AG04449 (cell line): ENCODE measurements at places on chromosomes 4 and X.

DNA sequence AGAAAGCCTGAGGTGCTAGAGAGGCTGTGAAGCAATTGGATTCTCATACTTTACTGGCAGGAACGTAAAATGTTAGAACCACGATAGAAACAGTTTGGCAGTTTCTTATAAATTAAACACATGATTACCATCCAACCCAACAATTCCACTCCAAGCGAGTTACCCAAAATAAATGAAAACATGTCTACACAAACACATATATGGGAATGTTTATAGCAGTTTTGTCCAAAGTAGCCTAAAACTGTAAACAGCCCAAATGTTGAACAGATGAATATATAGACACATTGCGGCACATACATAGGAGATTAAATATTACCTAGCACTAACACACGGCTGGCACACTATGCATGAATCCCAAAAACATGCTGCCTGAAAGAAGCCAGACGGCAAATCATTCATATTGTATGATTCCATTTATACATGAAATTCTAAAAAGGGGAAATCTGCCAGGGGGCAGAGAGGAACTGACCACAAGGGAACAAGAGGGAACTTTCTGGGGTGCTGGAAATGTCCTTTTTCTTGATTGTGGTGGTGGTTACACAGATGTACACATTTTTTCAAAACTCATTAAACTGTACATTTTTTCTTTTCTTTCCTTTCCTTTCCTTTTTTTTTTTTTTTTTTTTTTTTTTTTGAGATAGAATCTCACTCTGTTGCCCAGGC is 50.4 kb upstream of the SLC25A4 start:
- no peak for DNase-seq

GRCh38 chr4:24229978-24230377 is 340.1 kb upstream of the PPARGC1A start:
- no peak for DNase-seq

GRCh38 chr4:119785963-119786362 is 157.4 kb upstream of the PDE5A start:
- DNase-seq: no peak

GRCh38 chrX:11908371-11908770 is 150.3 kb downstream of the MSL3 start:
- no peak for DNase-seq

DNA sequence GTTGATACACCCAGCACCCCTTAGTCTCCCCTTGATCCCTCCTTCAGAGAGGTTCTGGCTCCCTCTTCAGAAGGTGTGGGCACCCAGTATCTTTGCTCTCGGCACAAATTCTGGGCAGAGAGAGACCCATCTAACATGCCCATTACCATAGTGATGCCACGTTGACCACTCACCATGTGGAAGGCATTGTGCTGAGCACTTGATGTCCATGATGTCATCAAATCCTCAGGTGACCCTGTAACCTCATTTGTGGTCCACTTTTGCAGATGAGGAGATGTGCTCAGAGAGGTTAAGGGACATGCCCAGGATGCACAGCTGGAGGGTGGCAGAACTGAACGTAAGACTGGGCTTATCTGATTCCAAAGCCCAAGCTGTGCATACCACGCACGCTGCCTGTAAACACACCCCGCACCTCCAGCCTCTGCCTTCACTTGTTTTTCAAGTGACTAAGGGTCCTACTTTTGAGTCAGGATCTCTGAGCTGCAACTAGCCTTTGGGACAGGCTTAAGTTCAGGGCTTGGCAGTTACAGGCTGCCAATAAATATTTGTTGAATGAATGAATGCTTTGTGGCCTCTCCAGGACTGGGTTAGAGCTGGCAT is 55.2 kb downstream of the HTRA3 start:
- DNase-seq: no peak

DNA sequence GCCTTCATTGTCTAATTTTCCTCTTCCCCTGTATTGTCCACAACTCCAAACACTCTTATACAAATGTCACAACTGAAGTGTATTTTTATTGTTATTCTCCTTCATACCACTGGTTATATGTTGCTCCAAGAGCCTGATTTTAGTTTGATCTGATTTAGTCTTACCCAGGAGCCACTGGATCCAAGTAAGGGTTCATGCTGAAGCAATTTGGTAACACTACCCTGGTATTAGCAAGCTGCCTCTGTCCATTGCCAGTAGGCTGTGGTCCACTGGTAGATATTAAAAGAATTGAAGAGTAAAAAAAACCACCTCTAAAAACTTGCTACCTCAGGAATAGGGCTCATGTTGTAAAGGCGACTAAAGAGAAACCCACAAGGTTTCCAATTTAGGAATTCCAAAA is 41.2 kb downstream of the AMOT start:
- no peak for DNase-seq

DNA sequence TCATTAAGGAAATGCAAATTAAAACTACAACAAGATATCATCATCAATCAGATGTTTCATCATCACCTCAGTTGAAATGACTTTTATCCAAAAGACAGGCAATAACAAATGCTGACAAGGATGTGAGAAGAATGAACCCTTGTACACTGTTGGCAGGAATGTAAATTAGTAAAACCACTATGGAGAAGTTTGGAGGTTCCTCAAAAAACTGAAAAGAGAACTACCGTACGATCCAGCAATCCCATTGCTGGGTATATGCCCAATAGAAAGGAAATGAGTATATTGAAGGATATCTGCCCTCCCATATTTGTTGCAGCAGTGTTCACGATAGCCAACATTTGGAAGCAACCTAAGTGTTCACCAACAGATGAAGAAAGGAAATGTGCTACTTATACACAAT is 50.6 kb upstream of the STARD8 start:
- DNase-seq: no peak

GRCh38 chrX:50071494-50071893 is 129.3 kb downstream of the AKAP4 start:
- no peak for DNase-seq

GRCh38 chr4:153904011-153904410 is 115.1 kb upstream of the SFRP2 start:
- DNase-seq: no peak

DNA sequence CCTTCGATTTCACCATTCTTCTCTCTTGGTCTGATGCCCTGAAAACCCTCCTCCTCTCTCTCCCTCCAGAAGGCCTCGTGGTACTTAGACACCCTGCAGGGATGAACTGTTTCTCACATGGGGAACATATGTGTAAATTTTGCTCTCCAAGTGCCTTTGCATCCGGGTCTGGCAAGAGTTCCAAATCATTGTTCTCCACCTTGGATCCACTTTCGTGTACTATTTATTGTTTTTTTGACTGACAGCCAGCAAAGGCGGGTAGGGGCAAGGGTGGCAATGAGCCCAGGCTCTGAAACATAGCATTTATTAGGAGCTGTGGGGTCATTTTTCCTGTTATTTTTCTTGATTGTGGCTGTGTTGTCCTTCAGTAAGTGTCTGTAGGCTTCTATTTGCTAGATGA is 81.7 kb downstream of the RTL5 start:
- no peak for DNase-seq

- no peak for DNase-seq
These were observed 134.0 kb downstream of the COL4A6 start for GRCh38 chrX:108304210-108304609.

GRCh38 chrX:43716144-43716543 is 60.0 kb downstream of the MAOA start:
- DNase-seq: no peak

- no peak for DNase-seq
These were observed 22.1 kb downstream of the NHS start for GRCh38 chrX:17397074-17397473.

DNA sequence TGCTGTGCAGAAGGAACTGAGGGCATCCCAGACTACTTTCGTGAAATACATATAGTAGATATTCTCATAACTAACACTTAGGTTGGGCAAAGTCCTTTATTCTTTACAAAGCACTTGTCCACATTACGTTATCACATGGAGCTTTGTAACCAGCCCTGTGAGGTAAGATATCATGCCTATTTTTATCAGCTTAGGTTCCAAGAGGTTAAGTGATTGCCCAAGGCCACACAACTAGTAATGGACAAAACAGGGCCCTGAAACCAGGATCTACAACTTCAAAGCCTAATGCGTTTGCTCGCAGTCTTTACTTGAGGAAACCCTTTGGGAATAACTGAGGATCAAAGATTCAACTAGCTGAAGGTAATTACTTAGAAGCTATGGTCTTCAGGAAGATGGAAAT is 261.5 kb downstream of the GPC3 start:
- DNase-seq: no peak

DNA sequence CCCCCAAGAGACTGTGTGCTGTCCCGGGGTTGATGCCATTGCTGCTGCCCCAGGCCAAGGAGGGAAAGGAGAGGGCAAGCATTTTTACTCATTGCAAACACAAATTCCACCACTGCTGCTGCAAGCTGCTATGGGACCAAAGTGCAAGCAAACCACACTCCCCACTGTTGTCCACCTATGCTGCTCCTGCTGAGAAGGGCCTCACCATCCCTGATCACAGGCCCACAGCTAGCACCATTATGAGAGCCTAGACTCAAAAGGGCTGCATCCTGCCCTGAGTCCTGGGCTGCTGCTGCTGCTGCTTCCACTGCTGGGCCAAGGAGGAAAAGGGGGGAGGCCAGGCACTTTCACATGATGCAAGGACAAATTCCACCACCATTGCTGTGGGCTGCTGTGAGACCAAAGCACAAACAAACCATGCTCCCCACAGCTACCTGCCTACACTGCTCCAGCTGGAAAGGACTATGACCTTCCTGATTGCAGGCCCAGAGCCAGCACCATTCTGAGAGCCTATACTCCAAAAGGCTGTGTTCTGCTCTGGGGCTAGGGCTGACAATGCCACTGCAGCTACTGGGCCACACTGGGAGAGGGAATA is 218.2 kb upstream of the ZCCHC13 start:
- no peak for DNase-seq

DNA sequence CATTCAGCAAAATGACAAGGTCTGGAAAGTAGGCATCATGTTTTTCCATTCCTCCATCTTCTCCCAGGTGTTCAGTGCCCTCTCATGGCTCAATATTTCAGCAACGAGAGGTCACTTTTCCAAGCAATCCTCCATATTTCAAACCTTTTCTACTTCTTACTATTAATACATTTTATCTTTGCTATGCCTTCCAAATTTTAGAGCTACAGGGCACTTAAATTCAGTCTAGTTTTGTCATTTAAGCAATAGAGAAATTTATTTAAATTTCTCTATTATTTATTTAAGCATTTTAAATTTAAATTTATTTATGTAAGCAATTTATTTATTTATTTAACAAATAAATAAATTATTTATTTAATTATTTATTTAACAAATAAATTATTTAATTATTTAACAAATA is 305.1 kb upstream of the ANXA10 start:
- DNase-seq: no peak

DNA sequence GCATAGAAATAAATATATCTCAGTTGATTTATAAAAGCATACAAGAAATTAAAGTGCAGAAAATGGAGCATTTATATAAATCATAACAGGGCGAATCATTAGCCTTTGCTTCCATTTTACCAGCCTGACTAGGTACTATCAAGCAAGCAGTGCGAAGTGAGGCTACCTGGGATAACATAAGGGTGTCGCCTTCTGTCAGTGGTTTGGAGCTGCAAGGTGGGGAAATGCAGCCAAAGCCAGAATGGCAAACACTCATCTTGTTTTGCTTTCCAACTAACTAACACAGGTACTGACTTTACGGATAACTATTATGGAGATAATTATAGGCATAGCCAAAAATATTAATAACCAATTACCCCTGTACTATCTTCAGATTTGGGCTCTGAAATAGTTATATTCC is 1459.8 kb downstream of the RAPGEF2 start:
- DNase-seq: no peak

DNA sequence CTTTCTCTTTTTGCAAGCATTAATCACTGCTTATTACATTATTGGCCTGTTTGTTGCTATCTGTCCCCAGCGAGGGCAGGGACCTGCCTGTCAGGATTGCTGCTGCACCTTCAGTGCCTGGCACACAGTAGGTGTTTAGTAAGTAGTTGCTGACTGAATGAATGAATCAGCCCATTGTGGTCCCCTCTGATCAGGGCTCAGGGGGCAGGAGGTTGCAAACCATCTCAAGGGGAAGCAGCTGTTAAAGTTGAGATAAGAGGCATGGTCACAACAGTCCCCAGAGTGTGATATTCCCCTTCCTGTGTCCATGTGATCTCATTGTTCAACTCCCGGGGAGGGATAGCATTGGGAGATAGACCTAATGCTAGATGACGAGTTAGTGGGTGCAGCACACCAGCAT is 85.4 kb downstream of the WFS1 start:
- no peak for DNase-seq

- no peak for DNase-seq
These were observed 482.9 kb downstream of the NAF1 start for GRCh38 chr4:162683659-162684370.

- no peak for DNase-seq
These were observed 99.8 kb downstream of the KLHL8 start for GRCh38 chr4:87120411-87121162.

- no peak for DNase-seq
These were observed 317.7 kb upstream of the ANXA10 start for GRCh38 chr4:167774646-167775045.

DNA sequence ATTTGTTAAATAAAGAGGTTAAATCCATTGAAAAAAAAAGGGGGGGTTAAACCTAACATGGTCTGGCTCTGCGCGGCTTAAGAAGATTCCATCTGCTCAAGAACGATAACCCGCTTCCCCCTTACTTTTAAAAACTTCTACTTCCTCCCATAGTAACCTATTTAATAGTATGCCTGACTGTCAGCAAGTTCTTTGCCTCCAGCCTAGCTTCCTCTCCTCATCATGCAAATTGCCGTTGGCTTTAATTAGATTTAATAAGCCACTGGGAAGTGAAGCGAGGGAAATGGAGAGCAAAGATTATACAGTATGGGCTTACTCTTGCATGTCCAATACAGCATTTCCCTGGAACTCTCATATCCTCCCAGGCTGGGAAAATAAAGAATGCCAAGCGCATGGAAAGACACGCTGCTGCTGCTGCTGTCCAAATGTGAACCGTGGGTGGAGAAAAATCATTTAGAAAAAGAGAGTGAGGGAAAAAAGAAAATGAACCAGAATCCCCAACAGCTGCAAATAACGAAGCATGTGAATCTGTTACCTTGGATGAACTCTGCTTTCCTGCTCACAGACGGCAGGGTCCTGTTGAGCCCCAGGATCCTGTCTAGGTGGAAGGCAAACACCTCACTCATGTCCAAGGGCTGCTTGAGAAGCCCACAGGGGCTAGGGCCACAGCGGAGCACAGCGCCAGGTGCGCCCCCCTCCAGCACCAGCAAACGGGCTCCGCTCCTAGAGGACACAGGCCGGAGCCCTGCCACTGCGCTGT is 2.7 kb downstream of the GASK1B start:
- no peak for DNase-seq
